ENCODE measurements at places on chromosomes 5 and 9.

DNA sequence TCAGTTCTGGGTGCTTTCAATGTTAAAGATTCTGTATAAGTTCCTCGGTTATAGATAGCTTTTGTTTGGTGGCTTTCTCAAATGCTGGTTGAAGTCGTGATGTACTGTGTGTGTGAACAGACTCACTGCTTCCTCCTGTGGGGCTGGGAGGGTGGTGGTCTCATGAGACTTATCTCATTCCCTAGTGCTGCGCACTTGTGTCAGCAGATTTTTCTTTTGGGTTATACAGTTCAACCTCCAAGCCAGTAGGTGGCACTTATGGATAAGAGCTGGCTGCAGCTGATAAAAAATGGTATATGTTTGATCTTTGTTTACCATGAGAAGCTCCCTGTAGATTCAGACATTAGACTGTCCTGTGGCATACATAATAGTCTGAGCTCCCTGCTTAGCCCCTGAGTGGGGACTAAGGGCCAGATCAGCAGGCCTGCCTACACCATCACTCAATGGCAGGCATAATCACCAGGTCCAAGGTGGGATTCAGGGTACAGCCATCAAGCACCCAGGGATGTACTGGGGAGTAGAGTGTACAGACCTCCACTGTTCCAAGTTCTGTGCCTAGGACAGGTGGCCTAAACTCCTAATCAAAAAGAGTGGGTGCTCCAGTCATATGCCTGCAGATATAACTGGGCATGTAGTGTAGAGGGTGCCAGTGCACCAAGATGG lies 174.2 kb downstream of the OXCT1 start:
- no peak for DNase-seq

- no peak for DNase-seq
These were observed 789.3 kb downstream of the SEMA5A start for GRCh38 chr5:8756498-8757084.

DNA sequence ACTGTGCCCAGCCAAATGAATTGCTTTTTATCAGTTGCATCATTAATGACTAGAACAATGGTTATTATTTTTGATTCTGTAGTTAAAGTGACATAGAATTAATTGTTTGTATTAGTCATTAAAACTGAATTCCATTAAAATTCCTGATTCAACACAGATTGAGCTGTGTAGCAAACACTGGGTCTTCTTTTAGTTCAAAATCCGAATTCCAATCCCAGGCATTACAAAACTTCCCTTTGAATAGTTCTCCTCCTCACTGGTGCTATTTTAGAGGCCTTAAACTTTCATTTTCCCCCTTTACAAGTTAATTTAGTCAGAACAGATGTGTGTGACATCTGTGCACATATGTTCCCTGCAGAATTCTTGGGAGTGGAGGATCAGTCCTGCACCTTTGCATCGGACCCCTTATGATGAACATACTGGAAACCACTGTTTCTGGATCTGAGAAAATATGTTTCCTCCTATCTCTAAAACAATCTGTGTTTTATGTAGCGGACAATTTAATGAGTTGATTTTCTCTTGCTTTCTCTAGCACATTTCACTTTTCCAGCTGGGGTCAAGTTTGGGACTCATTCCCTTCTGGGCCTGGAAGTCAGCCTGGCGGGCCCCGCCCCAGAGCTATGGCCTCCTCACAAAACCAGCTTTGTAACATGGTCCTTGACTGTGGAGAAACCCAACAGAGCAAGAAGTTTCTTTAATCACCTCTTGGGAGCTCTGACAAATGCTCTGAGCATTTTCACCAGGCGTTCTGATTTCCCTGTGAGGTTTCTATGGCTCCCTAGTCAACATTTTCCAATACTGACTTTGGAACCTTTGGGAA lies 87.9 kb upstream of the MAMDC2 start:
- no peak for DNase-seq

- no peak for DNase-seq
These were observed 23.3 kb downstream of the CFAP90 start for GRCh38 chr5:7827610-7828009.

DNA sequence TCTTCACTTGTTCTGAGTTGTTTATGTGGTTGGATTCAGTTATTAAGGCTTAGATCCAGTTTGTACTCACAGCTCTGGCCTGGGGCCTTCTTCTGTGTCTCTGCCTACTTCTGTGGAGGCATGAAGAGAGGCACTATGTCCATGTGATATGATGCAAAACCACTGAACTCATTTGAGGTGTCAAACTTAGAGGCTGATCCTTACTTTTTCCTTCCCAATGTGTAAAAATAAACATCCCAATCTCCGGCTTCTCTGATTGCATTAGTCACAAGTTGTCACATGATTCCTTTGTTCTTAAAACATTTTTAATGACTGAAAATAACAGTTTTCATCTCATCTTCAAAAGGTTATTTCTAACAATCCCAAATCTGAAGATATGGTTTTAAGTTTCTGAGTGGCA lies 276.0 kb upstream of the RGMB start:
- DNase-seq: no peak

DNA sequence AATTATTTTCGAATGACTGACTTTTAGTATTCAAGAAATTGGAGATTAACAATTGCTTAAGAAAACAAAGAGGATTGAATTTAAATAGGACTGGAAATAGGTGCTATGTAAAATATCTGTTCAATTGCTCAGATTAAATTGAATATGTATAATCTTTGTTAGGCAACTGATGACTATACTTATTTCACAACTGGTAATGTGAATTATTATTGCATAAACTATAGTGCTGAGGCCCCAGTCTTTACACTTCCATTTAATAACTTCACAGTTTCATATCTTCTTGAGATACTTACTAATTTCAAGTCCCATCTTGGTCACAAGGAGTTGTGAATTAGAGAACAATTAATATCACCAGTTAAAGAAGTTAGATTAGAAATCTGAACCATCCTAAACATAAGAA lies 16.7 kb downstream of the CEP78 start:
- no peak for DNase-seq

DNA sequence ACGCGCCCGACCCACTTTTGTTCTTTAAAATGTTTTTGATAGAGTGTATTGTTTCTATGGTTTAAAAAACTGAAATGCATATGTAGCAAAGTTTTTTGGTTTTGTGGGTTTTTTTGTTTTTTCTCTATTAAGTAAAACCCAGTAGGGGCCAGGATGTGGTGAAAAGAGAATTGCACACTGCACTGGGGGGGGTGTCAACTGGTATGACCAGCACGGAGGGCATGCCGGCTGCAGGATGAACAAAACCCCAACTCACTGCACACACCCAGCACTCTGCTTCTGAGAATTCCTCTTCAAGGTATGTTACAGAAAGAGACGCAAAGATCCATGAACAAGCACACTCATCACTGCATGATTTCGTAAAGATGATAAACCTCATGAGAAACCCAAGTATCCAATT lies 75.0 kb downstream of the STK10 start:
- DNase-seq: peak; percentile 71

DNA sequence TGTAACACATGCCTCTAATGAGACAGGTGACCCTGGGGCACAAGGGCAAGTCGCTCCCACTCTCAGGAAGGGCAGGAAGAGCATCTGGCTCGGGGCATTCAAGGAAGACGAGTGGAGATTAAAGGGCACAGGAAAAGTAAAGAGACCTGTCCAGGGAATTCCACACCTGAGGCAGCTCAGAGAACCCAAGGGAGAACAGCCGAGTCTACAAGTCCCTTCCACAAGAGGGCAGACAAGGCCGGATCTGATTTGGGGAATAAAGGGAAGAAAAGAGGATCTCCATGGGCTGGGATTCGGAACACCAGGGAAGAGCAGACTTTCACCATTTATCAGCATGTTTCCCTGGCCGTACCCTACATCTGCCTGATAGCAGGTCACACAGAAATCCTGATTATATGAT lies 28.1 kb downstream of the GPX3 start:
- DNase-seq: no peak

DNA sequence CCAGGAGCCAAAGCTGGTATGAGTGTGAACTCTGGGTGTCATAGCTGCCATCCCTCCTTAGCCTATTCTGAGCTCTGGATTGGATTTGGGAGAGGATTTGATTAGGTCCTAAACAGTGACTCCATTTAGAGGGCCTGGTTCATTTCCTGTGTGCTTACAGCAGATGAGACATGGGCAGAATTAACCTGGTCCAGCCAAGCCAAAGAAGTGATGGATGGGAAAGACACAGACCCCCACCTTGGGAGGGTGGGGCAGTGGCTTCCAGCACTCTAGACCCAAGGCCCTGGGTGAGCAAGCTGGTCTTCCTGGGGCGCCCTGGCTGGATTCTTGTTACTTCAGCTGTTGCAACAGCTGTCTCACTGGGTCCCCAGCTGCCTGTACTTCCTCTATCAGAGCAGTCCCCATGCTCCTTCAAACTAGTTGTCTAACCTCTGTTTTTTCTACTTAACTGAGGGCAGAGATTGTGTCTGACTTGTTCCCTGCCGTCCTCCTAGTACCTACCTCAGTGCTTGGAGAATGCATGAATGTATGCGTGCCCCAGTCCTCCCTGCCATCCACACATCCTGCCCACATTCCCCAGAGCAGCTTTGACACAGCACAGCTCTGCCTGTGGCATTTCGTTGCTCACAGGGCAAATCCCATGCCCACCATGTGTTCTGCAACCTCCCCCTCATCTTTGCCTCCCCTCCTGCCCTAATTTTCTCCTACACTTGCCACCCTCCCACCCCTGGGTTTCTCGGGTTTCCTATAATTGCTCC lies 115.9 kb downstream of the RGS3 start:
- DNase-seq: peak; percentile 33

- DNase-seq: no peak
These were observed 90.0 kb downstream of the ARRDC3 start for GRCh38 chr5:91293131-91293530.

DNA sequence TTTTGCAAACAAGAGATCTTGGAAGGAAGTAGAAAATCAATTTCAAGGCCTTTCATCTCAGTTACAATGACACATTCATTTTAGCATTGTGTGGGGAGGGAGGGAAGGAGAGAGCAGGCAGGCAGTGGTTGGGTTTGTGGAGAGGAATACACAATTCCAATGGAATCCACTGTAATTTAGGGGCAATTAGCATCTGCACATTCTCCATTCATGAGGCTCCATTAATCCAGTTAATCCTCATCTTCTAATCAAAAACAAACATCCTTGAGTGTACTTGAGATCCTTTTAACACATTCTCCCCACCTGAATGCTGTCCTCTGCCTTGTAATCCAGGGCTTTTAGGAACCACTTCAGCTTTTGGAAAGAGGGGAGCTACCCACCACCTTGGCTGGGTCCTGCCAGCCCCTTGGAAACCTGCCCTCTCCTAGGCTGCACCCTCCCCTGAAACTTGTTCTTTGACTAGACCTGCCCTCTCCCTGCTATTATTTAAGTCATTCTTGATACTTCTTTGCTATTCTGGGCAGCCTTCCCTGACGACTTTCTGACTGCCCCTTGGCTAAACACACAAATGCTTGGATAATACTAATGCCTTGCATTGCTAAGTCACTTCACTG lies 271.2 kb downstream of the SLIT3 start:
- DNase-seq: no peak

GRCh38 chr9:4558371-4558998 lies 68.2 kb downstream of the SLC1A1 start:
- no peak for DNase-seq

DNA sequence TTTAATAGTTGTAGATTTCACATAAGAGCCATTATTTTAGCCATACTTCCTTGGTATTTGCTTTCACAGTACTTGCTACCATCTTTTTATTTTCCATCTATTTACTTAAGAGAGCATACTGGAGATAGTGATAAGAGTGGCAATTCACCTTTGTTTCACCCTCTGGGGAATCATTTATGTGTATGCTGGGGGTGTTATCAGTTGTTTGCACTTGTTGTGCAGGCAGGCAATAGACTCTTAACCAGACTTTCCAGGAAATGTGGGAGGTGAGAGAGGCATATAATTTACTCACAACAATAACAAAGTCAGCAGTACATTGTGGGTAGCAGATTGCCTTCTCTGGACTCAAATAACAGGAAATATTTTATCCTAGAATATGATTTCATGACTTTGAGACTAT lies 1018.3 kb downstream of the CDH12 start:
- DNase-seq: no peak

DNA sequence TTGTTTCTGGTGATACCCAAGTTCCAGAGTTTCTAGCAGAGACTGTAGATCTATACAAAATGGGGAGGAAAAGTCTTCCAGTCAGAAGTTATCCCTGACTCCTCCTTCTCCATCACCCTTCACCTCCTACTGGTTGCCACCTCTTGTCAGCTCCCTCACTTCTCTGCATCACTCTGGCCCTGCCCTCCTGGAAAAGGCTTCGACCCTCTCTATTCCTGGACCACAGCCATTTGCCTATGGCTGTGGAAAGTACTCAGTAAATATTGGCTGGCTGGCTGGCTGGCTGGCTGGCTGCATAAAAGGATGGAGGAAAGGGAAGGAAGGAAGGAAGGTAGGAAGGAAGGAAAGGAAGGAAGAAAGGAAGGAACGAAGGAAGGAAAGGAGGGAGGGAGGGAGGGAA lies 32.7 kb upstream of the ABCA1 start:
- DNase-seq: no peak

DNA sequence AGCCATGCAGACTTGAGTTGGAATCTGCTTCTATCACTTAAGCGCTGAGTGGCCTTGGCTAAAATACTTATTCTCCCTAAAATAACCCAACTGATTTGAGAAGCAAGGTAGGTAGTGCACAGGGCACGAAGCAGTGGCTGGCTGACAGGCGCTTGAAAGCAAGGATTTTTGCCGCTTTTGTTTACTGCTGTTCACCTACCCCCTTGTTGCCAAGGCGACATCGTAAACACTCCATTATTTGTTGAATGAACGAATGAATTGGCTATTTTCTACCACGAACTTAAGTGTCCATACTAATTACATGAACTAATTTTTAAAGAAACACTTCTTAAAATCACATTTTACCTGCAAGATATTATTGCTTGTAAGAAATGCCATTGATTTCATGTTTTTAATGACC lies 98.0 kb downstream of the ANKH start:
- no peak for DNase-seq

DNA sequence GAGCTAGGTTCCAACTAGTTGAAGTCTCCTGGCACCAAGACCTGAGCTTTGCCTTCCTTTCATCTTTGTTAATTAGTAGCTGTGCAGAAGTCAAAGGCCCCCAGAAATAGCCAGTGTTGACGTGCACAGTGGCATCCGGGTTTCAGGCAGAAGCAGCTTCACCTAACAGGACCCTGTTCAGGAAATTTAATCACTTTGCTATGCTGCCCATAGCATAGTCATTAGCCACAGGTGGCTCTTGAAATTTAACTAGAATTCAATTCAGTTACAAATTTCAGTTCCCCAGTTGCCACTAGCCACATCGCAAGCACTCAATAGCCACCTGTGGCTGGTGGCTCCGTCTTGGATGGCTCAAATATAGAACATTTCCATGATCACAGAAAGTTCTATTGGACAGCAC lies 179.1 kb downstream of the GOLPH3 start:
- DNase-seq: no peak

- DNase-seq: no peak
These were observed 64.8 kb downstream of the NSG2 start for GRCh38 chr5:174110310-174110709.

DNA sequence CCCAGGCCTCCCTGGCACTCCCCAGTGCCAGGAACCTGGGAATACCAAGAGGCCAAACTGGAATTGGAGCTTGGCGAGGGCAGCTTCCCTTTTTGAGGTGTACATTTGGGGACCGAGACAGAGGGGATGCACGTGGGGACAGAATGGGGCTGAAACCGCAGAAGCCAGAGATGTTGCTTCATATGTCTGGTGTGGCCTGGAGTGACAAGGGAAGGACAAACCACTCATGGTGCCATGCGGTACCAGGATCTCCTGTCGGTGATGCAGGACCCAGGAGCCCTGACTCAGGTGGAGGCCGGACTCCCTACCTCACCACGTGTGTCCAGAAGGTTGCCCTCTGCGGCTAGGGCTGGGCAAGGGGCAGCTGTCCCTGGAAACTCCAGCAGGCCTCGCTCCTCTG lies 4.0 kb upstream of the CSF2 start:
- DNase-seq: no peak

Measured in activated CD4-positive, alpha-beta T cell treated with anti-CD3 and anti-CD28 coated beads, Interleukin-2, amount 50 U/mL, for 48 hours (primary cell).